ENCODE measurements at places on chromosomes 7 and 10.

DNA sequence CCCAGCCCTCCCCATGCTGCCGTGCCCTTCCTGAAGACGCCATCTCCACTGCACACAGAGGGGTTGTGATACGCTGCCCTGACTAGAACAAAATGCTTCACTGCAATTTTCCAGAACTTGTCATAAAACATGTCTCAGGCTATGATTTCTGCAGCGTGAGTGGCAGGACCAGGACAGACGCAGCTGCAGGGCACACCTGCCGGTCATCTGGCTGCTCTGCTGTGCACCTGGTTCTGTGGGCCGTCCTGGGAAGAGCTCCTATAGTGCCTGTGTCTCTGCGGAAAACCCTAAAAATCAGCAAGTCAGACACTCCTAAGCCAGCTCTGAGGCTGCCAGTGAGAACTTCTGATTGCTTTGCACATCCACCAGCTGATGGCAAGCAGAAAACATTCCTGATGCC, 39.7 kb upstream of the DIP2C start:
- DNase-seq: no peak

GRCh38 chr10:128221117-128221516, 94.9 kb upstream of the MKI67 start:
- DNase-seq: no peak

DNA sequence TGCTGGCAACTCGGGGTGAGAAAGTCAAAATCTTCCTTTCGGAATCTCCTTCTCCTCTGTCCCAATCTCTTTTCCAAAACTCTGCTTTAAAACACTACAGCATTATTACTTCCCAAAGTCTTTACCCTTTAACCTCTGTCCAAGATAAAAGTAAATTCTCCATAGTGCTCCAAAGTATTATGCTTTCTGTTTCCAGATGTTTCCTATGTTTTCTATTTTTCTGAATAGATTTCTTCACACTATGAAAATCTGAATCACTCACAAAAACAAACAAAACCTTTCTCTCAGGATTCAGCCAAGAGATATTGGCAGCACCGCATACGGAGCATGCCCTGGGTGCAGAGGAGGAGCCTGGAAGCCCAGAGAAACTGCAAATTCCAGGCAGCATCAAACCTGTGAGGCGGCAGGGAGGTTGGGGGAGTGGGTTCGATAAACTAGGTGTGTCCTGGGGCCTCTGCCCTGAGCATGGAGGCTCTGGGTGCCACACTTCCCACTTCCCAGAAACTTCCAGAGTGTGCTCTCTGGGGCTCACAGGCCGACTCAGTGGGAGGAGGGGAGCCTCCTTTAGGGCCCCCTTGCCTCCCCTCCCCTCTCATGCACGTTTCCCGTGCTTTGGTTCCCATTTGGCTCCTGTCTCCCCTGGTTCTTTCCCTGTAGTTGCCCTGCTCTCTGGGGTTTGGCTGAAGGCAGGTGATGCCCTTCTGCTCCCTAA, 35.6 kb downstream of the VIPR2 start:
- DNase-seq: no peak

DNA sequence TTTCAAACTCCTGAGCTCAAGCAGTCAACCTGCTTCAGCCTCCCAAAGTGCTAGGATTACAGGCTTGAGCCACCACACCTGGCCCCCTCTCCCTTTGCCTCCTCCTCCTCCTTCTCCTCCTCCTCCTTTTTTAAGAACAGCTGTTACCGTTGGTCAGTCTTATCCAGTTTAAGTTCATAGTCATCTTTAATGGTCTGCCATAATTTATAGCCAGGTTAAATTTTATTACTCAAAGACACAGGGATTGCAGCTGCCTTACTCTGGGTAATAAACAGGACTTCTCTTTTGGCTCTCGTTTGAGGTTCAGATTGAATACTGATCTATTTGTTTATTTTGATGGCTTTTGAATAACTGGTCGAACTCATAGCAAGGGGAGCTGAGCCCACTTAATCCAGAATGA, 35.2 kb downstream of the ATOH7 start:
- no peak for DNase-seq

DNA sequence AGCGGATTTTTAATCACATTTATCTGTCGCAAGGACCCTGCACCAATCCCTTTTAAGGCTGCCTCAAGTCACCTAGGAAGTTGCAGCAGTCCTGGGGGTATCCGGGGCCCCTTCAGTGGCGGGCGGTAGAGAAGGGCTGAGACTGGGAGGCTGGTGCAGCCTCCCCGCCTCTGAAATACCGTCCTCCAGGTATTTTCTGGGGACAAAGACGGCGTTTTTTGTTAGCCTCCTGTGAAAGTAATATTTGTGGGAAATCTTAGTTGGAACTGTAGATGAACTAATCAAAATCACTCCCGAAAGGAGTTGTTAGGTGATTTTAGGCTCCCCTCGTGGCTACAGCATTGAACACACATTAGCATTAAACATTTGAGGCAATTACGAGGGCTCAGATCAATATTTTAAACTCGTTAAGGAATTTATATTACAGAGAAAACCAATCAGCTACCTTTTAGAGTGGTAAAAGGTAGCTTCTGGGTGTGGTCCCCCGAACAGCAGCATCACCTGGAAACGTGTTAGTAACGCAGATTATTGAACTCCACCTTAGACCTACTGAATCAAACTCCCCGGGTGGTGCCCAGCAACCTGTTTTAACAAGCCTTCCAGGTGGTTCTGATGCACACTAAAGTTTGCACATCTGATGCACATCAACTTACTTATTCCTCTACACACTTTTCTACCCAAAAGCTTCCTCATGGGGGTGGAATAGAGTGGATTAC, 530 bp upstream of the ANXA7 start:
- DNase-seq: no peak
